ENCODE measurements at places on chromosomes 16 and 17.

DNA sequence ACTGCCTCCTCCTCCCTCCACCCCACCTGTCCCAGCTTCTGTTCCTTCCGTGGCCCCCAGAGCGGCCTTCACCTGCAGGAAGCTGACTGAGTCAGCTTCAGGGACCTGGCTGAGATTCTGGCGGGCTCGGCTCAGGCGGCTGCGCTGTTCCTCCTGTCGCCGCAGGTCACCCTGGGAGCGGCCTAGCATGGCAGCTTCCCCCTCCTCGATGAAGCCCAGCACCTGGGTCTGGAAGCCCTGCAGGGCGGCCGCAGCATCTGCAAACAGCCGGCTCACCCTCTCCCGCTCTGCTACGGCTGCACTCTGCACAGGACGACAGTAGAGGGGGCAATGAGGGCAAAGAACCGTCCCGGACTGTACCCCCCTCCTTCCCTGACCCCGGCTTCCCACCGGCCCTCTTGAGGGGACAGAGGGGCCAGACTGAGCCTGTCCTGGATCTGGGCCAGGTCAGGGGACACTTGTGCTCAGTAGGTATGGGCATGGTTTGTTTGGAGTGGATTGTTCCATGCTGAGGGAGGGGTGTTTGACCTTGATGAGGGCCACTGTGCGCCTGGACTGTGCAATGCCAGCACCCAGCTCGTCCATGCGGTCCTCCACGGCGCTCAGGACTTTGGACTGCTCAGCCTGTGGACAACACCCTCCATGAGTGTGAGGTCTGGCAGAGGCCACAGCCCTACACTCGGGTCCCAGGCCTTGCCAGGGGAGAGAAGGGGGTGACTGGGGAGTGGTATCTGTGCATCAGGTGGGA, 2.0 kb downstream of the TRIM47 start:
- no peak for DNase-seq

- no peak for DNase-seq
Observed at GRCh38 chr17:8056976-8057625, 18.2 kb downstream of the ALOX15B start.

- no peak for DNase-seq
Observed at GRCh38 chr16:17294856-17295255, 175.9 kb downstream of the XYLT1 start.

DNA sequence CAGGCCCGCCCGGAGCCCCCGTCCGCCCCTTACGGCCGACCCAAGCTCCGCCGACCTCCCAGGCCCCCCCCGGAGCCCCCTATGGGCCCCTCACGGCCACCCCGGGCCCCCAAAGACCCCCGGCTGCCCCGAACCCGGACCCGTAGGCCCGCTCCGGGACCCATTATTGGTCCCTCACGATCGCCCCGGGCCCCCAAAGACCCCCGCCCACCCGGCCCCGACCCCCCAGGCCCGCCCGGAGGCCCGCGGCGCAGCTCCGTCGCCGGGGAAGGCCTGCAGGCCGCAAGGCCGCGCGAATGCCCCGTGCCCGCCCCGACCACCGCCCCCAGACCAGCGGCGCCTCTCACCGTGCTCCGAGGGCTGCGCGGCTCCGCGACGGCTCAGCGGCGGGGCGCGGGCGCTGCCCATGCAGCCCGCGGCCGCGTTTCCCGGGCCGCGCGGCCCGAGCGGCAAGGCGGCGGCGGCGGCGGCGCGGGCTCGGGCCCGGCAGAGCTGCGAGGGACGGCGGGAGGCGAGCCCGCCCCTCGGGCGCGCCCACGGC, 393 bp downstream of the ANKRD11 start:
- DNase-seq: no peak

DNA sequence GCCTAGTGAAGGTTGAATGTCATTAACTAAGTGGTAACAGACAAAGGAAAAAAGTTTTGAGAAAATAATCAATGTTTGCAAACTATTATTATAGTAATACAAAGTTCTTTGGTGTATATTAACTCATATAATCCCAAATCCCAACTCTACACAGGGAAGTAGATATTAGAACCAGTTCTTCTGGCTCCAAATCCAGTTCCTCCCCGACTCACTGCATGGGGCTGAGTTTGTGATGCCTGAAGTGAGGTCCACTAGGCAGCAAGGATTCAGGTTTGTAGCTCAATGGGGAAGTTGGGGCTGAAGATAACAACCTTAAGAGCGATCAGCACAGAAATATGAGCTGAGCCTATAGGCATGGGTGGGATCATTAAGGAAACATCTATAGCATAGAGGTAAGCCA, 5.6 kb upstream of the SYNRG start:
- DNase-seq: no peak

- no peak for DNase-seq
Observed at GRCh38 chr16:29231244-29231643, 175.3 kb downstream of the NPIPB11 start.

- no peak for DNase-seq
Observed at GRCh38 chr17:66398059-66398458, 95.6 kb downstream of the PRKCA start.

- no peak for DNase-seq
Observed at GRCh38 chr17:72726936-72727335, 365.6 kb downstream of the SLC39A11 start.

DNA sequence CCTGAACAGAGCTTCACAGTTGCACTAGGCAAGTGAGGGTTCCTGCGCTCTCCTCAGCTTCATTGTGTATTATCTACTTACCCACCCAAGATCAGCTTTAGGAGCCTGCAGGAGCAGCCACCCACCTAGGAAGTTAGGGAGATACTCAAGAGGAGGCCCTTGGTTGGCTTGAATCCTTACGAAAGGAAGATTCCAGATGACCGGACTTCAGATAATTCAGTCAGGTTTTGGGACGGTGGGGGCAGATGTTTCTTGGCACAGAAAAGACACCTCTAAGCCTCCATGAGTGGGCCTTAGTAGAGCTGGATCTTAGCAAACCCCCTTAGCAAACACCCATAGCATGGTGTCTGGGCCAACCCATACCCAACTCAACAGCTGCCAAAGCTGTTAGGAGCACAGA, 2.4 kb upstream of the CBFB start:
- no peak for DNase-seq

DNA sequence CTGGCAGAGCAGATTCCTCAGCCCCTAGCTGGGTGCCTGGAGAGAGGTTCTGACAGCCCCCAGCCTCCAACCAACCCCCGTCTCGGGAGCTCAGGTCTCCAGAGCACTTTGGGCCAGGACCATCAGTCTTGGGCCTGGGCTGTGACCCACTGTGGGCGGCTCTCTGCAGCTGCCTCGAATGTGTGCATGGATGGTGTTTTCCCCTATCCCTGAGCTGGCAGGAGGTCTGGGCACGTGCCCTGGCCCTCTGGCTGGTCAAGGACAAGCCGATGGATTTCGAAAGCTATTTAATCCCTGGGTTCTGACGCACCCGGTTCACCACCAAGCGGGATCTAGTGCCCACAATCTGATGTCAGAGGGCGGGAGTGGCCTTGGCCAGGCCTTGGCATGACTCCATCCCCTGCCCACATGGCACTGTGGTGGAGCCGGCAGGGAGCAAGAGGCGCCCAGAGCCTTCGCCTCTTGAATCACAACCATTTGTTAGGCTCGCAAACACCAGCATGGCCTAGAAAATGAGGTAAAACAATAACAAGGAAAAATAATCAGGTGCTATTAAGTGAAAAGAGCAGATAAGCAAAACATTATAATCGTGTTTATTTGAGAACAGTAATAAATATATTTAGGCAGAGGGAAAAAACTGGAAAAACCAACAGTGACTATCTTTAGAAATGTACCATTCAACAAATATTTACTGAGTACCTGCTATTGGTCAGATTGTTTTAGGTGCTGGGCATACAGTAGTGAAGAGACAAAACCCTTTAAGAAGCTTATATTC, 69.3 kb upstream of the TOB1 start:
- DNase-seq: peak; percentile 20

- DNase-seq: no peak
Observed at GRCh38 chr17:40506786-40507185, 5.4 kb upstream of the TNS4 start.

- no peak for DNase-seq
Observed at GRCh38 chr16:71645450-71645849, 19.5 kb downstream of the MARVELD3 start.

DNA sequence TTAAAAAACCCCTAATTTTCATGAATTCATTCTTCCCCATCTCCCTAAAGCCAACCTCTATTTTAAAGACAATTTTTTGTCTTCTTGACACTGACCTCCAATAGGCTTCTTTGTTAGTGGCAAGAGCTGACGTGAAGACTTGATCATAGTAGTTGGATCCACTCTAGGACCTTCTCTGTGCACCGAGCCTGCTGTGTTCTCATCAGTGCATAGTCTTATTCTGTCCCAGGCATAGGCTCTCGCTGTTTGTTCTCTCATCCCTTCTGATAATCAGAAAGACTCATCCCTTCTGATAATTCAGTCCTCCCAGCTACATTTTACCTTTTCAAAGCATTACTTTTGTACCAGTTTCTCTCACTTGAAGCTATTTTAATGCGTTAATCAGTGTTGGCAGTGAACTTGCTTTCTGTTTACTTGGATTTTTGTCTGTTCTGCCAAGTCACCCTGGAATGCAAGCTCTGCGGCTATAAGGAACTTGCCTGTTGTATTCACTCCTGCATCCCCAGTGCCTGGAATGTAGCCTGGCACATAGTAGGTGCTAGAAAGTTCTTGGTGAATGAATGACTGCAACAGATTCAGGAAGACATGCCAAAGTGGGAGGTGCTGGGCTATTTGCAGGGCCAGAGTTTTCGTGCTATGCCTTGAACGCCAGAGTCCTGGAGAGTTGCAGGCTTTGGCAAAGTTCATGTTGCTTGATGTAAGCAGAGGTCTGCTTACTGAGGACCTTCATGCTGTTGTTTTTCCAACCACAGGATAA, 147.6 kb upstream of the MPHOSPH6 start:
- no peak for DNase-seq

- peak; percentile 9 for DNase-seq
Observed at GRCh38 chr17:74521701-74522201, 9.5 kb downstream of the CD300LB start.

DNA sequence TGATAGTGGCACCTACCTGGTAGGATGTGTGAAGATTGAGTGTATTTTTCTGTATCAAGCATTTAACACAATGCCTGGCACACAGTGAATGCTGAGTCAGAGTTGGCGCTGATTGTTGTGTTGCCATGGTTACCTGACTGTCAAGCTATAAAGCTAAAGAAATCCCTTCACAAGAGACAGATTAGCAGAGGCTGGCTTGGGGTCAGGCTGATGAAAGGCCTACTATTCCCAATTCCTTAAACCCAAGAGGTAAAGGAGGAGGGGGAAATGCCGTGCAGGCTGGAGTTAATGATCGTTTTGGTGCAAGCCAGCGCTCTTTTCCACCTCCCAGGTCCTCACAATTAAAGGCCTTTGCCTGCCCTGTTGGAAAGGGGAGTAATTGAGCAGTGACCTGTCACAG, 5.9 kb downstream of the CLEC19A start:
- DNase-seq: peak; percentile 16

Data from hypothalamus (tissue), 51 donors.